Foreskin fibroblast (primary cell): ENCODE measurements at places on chromosomes 13 and 19.

DNA sequence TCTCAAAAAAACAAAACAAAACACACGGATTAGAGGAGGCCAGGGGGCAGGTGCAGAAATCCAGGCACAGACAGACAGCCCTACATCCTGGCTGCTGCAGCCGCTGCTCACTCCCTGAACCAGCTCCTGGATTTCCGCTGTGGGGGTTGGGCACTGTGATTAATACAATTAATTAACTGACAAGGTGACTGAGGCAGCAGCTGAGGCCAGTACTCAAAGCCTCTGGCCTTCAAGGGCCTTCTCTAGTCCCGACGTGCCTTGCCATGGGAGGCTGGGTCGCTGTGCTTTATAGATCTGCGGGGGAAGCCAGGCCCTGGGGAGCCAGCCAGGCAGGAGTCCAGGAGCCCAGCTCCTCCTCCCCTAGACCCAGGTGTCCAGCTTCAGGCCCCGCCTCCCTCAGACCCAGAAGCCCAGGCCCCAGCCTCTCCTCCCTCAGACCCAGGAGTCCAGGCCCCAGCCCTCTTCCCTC, 4.6 kb downstream of the NECTIN2 start:
- no peak for DNase-seq

GRCh38 chr19:49814010-49814409, 918 bp upstream of the FUZ start:
- no peak for DNase-seq

- no peak for DNase-seq
Measured at GRCh38 chr13:37014609-37015008, 14.0 kb downstream of the EXOSC8 start.

- DNase-seq, result no peak
Measured at GRCh38 chr13:113635709-113636108, 22.3 kb downstream of the ATP4B start.

DNA sequence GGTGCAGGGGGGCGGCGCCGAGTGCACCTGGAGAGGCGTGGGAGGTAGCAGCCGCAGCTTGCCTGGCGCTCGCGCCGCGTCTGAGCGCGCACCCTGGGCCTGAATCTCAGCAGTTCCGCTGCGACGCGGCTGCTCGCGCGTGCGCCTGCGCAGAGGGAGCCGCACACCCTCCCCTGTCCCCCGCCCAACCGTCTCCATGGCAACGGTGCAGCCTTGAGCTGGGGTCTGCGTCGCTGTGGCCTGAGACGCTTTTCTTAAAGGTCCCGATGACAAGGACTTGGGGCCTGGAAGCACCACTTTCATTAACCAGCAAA, at the start of gene PNMA8B:
Gene PNMA8B, minus strand, starts transcription at position 82 of the 314 bp plus-strand sequence. CDS start 402 bp downstream, outside the sequence.
- peak; percentile 73 for DNase-seq

- DNase-seq, result no peak
Measured at GRCh38 chr19:7743425-7743841, 3.9 kb downstream of the CD209 start.

GRCh38 chr19:39389631-39390414, 1.1 kb downstream of the PAF1 start:
- DNase-seq, result no peak

DNA sequence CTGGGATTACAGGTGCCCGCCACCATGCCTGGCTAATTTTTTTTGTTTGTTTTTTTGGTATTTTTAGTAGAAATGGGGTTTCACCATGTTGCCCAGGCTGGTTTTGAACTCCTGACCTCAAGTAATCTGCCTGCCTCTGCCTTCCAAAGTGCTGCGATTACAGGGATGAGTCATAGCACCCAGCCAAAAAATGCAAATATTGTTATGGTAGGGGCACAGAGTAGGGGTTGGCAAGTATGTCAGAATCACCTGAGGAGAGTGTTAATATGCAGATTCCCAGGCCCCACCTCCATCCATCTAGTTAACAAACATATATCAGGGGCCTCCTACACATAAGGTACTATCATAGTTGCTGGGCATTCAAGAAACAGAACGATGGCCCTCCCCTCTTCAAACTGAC, 44.7 kb downstream of the VAV1 start:
- no peak for DNase-seq

DNA sequence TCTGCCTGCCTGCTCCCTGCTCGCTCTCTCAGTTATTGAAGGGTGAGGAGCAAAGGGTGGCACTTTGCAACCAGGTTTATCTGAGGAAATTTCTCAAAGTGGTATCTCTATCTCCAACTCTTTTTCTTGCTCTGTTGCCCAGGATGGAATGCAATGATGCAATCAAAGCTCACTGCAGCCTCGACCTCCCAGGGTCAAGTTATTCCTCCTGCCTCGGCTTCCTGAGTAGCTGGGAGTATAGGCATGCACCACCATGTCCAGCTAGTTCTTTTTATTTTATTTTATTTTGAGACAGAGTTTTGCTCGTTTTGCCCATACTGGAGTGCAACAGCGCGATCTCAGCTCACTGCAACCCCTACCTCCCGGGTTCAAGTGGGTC, 4.9 kb downstream of the ACTMAP start:
- peak; percentile 80 for DNase-seq

DNA sequence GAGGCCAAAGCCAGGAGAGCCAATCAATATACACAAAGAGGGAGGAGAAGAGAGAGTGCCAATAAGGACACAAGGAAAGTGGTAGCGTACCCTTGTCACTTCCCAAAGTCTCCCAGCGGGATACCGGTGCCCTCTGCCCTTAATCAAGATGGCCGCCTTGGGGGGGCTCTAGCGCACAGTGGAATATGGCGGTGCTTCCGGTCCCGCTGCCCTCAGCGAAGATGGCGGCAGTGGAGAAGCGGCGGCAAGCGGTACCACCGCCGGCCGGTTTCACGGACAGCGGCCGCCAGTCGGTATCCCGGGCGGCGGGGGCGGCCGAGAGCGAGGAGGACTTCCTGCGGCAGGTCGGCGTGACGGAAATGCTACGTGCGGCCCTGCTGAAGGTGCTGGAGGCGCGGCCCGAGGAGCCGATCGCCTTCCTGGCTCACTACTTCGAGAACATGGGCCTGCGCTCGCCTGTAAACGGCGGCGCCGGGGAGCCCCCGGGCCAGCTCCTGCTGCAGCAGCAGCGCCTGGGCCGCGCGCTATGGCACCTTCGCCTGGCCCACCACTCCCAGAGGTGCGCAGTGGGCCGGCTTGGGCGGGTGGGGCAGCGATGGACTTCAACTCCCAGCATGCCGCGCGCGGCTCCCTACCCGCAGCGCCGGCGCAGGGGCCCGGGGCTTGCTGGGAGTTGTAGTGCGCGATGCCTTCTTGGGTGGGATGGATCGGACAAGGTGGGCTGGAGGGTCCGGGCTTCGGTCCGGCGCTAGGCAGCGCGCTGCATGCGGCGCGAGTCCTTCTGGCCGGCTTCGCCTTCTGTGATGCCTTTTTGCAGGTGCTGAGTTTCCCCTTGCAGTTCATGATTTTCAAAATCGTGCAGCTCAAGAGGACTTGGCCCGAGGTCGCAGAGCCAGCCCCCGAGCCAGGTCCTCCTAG, at the start of gene TPGS1:
Gene TPGS1, plus strand, starts transcription at position 212 of the 918 bp plus-strand sequence. Its CDS starts 10 bp downstream, at position 222.
- DNase-seq, result peak; percentile 88

DNA sequence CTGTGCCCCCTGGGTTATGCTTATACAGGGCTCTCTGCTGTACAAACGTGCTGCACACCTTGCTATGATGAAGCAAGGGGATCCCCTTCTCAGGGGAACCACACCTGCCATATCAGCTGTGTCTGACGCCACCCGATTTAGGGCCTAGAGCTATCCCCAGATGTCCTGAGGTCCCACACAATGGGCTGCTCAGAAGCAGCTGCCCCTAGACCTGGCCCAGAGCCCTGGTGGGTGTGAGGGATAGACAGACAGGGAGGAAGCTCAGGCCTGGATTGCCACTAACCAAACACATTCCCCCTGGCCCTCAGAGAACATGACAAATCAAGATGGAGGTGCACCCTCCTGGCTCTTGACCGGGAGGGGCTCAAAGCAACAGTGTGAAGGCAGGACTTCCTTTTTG, 59.3 kb downstream of the TSHZ3 start:
- no peak for DNase-seq

- DNase-seq, result no peak
Measured at GRCh38 chr19:44113784-44114390, 688 bp downstream of the ZNF225 start.

DNA sequence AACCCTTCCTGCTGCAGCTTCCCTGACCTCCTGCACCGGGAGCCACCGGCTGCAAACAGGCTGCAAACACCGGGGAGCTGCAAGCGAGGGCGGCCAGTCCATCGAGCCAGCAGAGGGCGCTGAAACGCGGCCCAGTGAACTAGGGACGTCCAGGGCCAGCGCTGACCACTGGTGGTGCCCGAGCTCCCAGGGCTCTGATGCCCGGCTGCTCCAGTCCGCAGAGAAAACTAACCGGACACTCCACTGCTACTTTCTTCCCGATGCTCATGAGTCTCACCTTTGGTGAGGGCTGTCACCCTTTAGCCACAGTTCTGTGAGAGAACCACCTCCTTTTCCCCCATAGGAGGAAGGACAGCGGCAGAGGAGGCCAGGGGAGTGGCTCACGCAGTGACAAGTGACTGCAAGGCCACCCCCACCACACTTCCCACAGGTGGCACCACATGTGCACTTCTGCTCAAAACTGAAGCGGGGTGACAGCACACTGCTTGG, 82.8 kb upstream of the MTIF3 start:
- peak; percentile 59 for DNase-seq

- no peak for DNase-seq
Measured at GRCh38 chr13:50682966-50683365, 160.5 kb downstream of the DLEU7 start.

GRCh38 chr13:94546061-94546839, 49.7 kb downstream of the TGDS start:
- no peak for DNase-seq

- peak; percentile 72 for DNase-seq
Measured at GRCh38 chr13:105219651-105220050, 1315.8 kb downstream of the EFNB2 start.

GRCh38 chr13:35129500-35129899, 187.4 kb downstream of the NBEA start:
- no peak for DNase-seq

DNA sequence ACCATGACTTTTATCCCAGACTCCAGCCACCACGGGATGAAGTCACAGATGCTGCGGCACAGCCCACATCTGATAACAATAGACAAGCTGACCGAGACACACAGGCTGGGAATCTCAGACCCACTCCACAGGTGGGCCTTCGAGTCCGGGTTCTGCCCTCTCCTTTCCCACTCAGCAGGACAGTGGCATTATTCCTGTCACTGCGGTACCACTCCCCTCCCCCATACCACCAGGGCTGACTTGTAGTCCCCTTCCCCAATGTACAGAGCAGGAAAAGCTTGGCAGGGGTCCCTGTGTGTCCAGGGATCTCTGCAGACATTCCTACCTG, 179 bp upstream of the AMER2 start:
- DNase-seq, result no peak

- peak; percentile 60 for DNase-seq
Measured at GRCh38 chr19:43504426-43505185, at the start of gene PHLDB3. Gene PHLDB3 (minus strand): TSS chr19:43504746. CDS start chr19:43504118, 628 bp downstream.

GRCh38 chr19:7698583-7698982, 3.3 kb downstream of the FCER2 start:
- DNase-seq, result no peak

- no peak for DNase-seq
Measured at GRCh38 chr13:94431987-94432386, 47.5 kb downstream of the DCT start.

DNA sequence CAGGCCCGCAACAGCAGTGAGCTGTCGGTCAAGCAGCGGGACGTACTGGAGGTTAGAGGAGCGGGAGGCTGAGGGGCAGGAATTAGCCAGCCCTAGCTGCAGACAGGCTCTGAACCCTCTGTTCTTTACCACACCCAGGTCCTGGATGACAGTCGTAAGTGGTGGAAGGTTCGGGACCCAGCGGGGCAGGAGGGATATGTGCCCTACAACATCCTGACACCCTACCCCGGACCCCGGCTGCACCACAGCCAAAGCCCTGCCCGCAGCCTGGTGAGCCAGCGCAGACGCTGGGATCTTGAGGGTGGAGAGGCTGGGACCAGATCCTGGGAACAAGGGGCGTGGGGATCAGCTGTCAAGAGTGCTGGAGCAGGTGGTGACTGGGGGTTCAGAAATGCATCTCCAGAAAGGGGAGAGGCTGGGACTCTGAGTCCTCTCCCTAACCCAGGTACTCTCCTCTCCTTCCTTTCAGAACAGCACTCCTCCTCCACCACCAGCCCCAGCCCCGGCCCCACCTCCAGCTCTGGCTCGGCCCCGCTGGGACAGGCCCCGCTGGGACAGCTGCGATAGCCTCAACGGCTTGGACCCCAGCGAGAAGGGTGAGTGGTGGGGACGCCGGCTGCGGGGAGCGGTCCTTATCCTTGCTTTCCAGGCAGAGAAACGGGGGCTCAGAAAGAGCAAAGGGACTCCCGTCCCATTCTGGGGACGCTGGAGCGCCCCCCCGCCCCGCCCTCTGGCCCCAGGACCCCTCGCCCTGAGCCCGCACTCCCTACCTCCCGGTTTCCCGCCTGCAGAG, 10.4 kb downstream of the EPS8L1 start:
- no peak for DNase-seq

- no peak for DNase-seq
Measured at GRCh38 chr19:49338691-49339300, 3.6 kb downstream of the CD37 start.

- DNase-seq, result no peak
Measured at GRCh38 chr13:27660511-27660910, 38.8 kb downstream of the POLR1D start.

DNA sequence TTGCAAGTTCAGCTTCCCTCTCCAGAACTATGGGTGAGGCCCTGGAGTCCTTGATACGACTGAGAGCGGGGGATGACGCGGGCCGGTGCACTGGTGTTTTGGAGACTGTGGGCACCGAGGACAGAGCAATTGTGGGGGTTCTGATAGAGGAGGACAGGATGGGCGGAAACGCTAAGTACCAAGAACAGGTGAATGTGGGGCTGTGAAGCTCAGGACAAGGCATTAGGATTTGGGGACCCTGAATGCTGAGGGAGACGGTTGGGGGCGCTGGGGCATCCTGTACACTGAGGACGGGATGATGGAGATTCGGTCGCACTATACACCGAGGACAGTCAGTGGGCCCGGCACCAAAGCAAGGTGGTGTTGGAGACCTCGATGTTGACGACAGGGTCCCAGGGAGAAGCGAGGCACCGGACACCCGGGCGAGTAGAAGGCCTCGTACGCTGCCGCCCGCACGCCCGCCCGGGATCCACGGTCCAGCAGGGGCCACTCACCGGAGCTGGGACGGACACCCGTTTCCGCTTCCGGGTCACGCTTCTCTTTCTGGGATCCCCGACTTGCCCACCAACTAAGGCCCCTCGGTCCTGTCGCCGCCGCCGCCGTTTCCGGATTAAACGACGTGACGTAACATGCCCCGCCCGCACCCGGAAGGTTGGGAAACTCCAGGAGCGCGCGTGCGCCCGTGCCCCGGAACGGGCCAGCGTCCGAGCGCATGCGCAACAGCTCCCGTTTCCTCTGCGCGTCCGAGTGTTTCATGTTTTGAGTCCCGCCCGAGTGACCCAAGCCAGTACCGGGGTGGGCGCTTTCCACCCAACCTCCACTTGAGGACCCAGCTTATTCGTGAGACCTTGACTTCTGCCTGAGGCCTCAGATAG, at the start of gene CHMP2A:
Gene CHMP2A, minus strand, starts transcription at position 612 of the 875 bp plus-strand sequence. CDS start 893 bp downstream, outside the sequence.
- DNase-seq, result peak; percentile 99

- DNase-seq, result no peak
Measured at GRCh38 chr13:94228763-94229162, 250.7 kb downstream of the DCT start.

GRCh38 chr13:80510686-80511085, 169.8 kb upstream of the SPRY2 start:
- no peak for DNase-seq

GRCh38 chr13:44747179-44747578, 171.0 kb upstream of the TSC22D1 start:
- peak; percentile 18 for DNase-seq

- peak; percentile 48 for DNase-seq
Measured at GRCh38 chr19:21751384-21751783, 16.0 kb downstream of the ZNF100 start.
